Uterus (tissue), 4 donors: ENCODE measurements at places on chromosomes 1 and 21. TPM values are rescaled to one million over a fixed set of nuclear protein-coding genes. Genes with fewer than 3 reads are reported as not detected.

DHDDS gene
- 16.1 TPM for total RNA-seq

DNA sequence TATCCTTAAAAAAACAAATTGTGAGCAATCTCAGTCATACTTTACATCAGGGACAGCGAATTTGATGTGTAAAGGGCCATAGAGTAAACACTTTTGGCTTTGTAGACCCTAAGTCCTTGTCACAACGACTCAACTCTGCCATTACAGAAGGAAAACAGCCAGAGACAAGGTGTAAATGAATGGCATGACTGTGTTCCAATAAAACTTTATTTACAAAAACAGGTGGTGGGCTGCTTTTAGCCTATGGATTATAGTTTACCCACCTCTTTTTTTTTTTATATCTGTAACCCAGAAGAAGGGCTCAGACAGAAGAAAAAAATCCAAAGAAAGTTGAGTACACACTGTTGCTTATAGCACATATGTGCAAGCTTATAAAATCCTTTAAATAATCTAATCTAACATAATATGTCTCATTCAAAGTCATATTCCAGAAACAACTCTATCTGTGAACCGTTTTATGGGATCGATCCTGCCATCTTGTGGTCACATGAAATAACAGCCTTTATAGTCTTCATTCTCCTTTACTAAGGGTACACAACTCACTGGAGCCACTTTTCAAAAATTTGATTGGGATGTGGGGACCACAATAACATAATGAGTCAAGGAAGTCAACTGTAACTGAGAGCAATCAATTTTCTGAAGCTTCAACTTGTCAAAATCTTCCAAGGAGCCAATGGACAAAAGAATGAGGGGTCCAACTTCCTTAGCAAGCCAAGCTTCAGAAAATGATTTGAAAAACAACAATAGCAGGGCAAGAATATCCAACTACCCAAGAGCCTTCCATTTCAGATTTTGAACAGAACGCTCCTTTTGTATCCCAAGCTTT lies 142.2 kb upstream of the KRTAP19-8 start:
- no peak for DNase-seq
- no peaks in the 10 kb centered on the region for H3K36me3 ChIP-seq
- no peaks in the 10 kb centered on the region for H3K4me1 ChIP-seq
- H3K27ac ChIP-seq, result no peak overlapping the region
- H3K27me3 ChIP-seq, result no peaks in the 10 kb centered on the region

DNA sequence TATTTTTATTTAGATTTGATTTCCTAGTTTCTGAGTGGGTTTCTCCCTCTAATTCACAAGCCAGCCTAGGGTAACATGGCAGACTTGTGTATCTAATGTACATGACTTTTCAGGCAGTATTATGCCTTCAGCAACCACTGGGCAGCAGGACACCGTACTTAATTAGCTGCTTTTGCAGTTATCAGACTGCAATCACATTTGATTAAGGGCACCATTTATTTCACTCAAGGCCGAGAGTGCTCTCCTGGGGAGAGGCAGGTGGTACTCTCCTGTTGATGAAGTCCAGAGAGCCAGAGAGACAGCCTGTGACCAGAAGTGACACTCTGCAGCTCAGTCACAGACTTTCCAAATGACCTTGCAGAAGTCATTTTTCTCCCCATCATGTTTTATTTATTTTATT lies 18.7 kb downstream of the CYYR1 start:
- no peak for DNase-seq
- H3K27me3 ChIP-seq, result no peaks in the 10 kb centered on the region
- H3K27ac ChIP-seq, result no peak overlapping the region
- no peaks in the 10 kb centered on the region for H3K4me1 ChIP-seq
- H3K4me3 ChIP-seq, result no peak overlapping the region

ANGPTL1 gene
- 134 TPM for total RNA-seq

DNA sequence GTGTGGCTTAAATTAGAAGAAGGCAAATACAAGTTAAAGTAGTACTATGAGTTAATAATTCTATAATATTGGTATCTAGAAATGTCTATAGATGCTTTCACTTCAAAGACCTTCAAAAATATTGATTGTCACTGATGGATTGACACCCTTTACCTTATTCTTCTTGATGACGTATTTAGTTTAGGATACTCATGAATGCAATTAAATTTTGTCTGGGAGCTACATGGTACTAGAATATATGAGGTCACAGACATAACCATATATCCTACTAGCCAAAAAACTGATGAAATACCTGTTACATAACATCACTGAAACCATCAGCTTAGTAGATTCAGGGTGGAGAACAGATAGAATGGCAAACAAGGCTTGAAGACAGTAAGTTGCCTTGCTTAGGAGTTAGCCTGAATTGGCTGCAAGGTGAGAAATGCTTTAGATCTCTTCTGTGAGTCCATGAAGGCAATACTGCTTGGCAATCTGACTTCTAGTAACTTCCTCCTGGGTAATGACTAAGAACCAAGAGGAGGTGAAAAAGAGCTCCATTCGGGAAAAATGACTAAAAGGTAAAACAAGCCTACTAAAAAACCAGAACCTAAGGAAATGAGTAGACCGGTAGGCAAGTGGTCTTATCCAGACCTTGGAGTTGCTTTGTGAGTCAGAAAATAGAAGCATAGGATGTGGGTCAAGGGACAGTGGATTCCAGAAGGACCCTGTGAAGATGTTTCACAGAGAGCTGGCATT lies 16.9 kb upstream of the ARHGAP29 start:
- no peak overlapping the region for H3K4me3 ChIP-seq
- no peak for DNase-seq
- H3K36me3 ChIP-seq, result no peaks in the 10 kb centered on the region
- no peaks in the 10 kb centered on the region for H3K27me3 ChIP-seq
- H3K27ac ChIP-seq, result no peak overlapping the region

DNA sequence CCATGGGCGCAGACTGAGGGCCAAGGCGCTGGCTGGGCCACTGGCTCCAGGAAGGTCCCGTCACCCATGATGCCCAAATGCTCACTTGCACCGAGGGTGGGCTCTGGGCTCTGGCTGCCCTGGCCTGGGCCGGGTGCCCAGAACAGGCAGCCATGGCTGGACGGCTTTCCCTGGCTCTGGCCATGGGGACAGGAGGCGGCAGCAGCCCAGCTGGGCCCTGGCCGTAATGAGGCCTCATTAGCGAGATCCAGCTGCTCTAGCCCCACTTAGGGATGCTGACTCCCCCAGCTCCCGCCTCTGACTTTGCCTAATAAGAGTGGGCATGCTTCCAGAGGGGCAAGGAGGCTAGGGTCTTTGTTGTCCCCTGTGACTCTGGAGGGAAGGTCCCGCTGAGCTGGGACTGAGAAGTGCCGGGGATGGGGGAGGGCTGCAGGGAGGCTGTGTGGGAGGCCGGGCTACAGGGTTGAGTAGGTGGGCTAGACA lies 11.8 kb downstream of the SLC6A9 start:
- H3K36me3 ChIP-seq, result no peaks in the 10 kb centered on the region
- no peak overlapping the region for H3K27ac ChIP-seq
- DNase-seq, result no peak
- H3K4me3 ChIP-seq, result no peak overlapping the region
- no peaks in the 10 kb centered on the region for H3K4me1 ChIP-seq

DNA sequence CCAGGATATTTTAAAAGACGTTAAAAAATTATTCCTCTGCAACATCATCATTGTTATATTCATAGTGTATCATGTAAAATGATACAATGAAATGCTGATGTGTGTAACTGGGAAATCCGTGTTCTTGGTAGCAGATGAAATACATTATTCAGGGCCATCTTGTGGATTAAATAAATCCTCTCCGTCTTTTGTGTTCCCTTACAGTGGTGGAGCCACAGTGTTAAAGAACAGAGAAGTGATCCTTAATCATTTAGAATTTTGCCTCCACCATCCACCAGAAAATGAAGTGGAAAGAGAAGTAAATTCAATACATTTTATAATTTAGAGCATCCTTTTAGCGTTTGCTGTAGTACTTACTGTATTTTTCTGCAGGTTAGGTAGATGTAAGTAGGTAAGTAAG lies 1.3 kb downstream of the DYRK3 start:
- peak overlapping the region; percentile 89 for H3K27ac ChIP-seq
- H3K27me3 ChIP-seq, result no peaks in the 10 kb centered on the region
- no peaks in the 10 kb centered on the region for H3K4me1 ChIP-seq
- no peak for DNase-seq

CDC42SE1 gene
- total RNA-seq, result 51.8 TPM

ZNF669 gene
- 25.0 TPM for total RNA-seq

- no peak overlapping the region for H3K27ac ChIP-seq
- H3K4me3 ChIP-seq, result no peak overlapping the region
- no peaks in the 10 kb centered on the region for H3K27me3 ChIP-seq
- H3K36me3 ChIP-seq, result no peaks in the 10 kb centered on the region
Measured at GRCh38 chr1:231919239-231919885, 292.8 kb downstream of the DISC1 start.

GRCh38 chr1:232704694-232705680 lies 75.1 kb upstream of the SIPA1L2 start:
- no peaks in the 10 kb centered on the region for H3K36me3 ChIP-seq
- H3K4me1 ChIP-seq, result no peaks in the 10 kb centered on the region
- H3K27ac ChIP-seq, result peak overlapping the region; percentile 36
- DNase-seq, result peak; percentile 67
- no peaks in the 10 kb centered on the region for H3K27me3 ChIP-seq

GRCh38 chr1:42947965-42948732 lies 10.5 kb downstream of the SLC2A1 start:
- no peaks in the 10 kb centered on the region for H3K36me3 ChIP-seq
- H3K4me1 ChIP-seq, result no peaks in the 10 kb centered on the region
- H3K27me3 ChIP-seq, result no peaks in the 10 kb centered on the region
- no peak for DNase-seq

GRCh38 chr1:245730801-245731200 lies 576.0 kb downstream of the KIF26B start:
- no peak for DNase-seq
- H3K27me3 ChIP-seq, result no peaks in the 10 kb centered on the region
- no peak overlapping the region for H3K4me3 ChIP-seq
- H3K27ac ChIP-seq, result no peak overlapping the region

DNA sequence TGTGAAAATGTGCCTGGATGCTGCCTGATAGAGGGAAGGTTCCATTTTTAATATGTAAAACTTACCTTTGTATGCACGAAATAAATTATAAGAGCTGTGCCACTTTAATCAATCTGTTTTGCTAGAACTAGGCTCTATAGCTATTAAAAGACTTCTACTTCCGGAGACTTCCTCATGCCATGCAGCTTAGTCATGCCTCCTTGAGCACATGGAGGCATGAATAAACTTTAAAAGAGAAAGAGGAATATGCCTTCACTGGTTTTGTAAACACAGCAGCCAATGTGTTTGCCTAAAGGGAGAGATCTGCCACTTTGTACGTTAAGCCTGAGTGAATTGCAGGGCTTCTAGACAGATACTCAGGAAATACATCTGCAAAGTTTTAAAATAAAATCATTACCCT lies 604.6 kb downstream of the LRRIQ3 start:
- H3K36me3 ChIP-seq, result no peaks in the 10 kb centered on the region
- no peaks in the 10 kb centered on the region for H3K4me1 ChIP-seq
- no peak for DNase-seq
- H3K27ac ChIP-seq, result no peak overlapping the region
- H3K4me3 ChIP-seq, result no peak overlapping the region

DNA sequence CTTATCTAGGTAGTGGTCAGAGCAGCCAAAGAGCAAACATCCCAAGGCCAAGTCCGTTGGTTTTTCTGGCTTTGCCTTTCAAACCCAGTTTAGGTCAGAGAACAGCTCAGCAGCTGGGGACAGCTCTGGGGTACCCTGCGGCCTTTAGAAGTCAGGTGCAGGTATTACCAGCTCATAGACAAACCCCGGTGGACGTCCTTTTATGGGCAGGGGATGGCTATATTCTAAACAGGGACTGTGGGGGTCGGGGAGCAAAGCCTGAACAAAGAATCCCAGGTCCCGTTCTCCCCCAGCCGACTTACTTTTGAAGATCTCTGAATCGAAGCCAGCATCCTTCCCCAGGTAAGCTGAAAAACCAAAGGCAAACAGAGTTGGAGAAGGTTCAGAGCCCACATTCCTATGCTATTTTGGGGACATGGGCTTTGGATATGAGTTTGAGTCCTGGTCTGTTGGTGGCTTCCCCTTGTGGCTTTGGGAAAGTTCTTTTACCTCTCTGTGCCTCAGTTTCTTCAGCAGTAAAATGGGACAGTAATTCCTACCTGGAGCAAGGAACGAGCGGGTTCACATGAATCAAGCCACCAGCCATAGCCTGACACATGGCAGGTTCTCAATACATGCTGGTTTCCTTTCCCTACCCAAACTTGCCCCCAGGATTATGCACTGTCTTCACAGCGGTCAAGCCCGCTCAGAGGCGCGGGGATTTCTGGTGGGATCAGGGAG lies 16.6 kb downstream of the MYOM3 start:
- H3K4me3 ChIP-seq, result no peak overlapping the region
- H3K4me1 ChIP-seq, result no peaks in the 10 kb centered on the region
- no peaks in the 10 kb centered on the region for H3K36me3 ChIP-seq
- no peak overlapping the region for H3K27ac ChIP-seq

NR5A2 gene
- 7.7 TPM for total RNA-seq

TMEM234 gene
- 40.8 TPM for total RNA-seq

- H3K36me3 ChIP-seq, result no peaks in the 10 kb centered on the region
- no peak overlapping the region for H3K4me3 ChIP-seq
- DNase-seq, result no peak
- H3K27ac ChIP-seq, result no peak overlapping the region
Measured at GRCh38 chr1:214895011-214895600, 187.4 kb upstream of the KCNK2 start.

GRCh38 chr1:119808491-119808890 lies 2.8 kb downstream of the REG4 start:
- no peaks in the 10 kb centered on the region for H3K36me3 ChIP-seq
- DNase-seq, result no peak
- H3K27me3 ChIP-seq, result no peaks in the 10 kb centered on the region

KCNA3 gene
- total RNA-seq, result 5.6 TPM

DNA sequence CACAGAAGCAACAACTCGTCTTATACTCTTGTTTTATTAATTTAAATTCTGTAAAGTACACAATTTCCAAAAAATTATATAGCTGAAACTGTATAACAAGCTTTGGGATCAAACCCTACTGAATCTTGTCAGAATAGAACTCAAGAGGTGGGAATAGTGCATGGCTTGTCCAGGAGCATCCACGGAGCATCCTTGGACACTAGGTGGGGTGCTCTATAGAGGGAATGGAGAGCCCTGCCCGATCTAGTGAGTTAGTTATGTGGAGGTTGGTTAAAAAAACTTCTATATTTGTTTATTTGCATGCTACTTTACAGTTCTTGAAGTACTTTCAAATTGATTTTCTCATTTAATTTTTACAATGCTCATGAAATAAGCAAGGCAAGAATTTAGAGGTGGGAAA lies 28.3 kb downstream of the ROR1 start:
- H3K36me3 ChIP-seq, result no peaks in the 10 kb centered on the region
- no peak overlapping the region for H3K4me3 ChIP-seq
- DNase-seq, result no peak
- H3K27ac ChIP-seq, result no peak overlapping the region
- no peaks in the 10 kb centered on the region for H3K27me3 ChIP-seq
- H3K4me1 ChIP-seq, result no peaks in the 10 kb centered on the region

DNA sequence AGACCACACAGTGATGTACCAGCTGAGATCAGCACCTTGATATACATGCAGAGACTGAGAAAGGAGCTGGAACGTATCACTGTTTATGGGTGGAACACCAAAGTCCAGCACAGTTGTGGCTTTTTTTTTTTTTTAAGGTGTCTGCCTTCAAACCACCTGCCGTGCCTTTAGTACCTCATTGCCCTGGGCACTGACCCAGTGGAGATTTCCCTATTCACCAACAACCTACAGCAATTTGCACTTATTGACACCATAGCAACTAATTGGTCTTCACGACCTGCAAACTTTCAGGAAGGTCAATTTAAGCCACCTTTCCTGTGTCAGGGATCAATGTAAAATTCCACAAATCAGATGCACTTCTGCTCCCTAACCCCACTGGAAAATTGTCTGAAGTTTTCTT lies 181.6 kb upstream of the ADGRL2 start:
- H3K36me3 ChIP-seq, result no peaks in the 10 kb centered on the region
- no peaks in the 10 kb centered on the region for H3K4me1 ChIP-seq
- H3K4me3 ChIP-seq, result no peak overlapping the region
- no peak overlapping the region for H3K27ac ChIP-seq
